NCI-H69 (cell line): ENCODE measurements at places on chromosomes 6 and 20.

- DNase-seq, result peak; percentile 68
Observed at GRCh38 chr6:1610497-1611321, 994 bp downstream of the FOXC1 start.

DNA sequence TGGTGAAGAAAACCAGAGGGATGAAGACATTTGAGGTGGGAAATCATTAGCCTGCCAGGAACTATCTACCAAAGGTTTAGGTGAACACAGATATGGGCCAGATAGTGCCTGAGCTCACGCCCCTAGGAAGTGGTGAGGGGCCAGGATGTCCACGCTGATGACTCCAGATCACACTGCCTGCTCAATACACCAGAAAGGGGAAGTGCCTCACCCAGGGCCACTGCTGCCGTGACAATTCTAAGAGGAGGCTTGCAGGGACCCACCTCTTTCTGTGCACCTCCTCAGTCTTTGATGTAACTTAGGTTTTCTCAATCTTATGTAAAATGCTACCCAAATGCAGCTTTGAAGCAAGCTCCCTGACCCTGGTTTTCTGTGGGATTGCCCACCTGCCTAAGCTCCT, 5.4 kb upstream of the RAB44 start:
- DNase-seq, result no peak

DNA sequence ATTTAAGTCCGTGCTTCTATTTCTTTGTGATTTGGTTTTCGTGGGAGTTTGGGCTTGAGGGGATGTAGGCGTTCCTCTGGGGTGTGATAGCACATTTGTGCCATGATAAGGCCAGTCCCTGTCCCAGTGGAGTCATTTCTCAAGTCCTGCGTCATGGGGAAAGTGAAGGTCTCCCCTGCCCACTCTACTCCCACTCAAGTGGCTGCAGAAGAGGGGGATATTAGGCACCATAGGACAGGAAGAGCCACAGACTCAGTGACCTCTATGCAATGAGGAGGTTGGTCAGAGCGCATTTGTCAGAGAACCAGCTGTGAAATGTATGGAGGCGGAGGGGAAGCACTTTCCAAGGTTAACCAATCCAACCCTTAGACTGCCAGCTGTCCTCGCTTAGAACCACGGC, 51.9 kb upstream of the EDN1 start:
- DNase-seq, result no peak

GRCh38 chr6:109486068-109486467, 3.0 kb upstream of the ZBTB24 start:
- DNase-seq, result peak; percentile 27

DNA sequence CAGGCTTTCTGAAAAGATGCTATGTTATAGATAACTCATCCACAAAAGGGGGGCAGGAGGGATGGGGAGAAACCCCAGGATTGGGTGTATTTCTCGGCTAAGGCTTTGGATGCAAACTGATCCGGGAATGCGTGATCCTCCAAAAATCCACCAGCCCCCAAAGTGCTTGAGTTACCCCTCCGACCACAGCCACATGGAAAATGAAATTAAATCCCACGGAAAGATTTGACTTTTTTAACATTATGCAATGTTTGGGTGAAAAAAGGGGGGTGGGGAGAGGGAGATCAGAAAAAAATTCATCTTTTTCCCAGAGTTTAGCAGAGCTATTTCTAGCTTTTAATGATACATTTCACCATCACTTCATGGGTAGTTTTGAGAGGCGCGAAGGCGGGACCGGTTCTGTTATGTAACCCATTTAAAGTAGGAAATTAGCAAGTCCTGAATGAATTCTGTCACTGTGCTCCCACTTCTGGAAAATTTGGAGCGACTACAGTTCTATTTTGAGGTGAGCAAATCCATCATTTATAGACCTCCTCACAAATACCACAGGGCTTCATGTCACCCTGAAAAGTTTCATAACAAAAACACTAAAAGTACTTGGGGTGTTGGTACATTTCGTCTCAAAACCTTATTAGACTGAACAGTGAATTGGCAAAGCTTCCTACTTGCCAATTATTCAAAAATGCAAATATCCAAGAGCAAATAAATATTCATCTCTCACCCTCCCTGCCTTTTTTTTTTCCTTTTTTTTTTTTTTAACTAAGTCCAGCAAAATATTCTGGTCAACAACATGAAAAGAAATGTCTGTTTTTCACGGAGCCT, 51.9 kb upstream of the NFATC2 start:
- no peak for DNase-seq
